Cortex of kidney (tissue), 1 donor: ENCODE measurements at places on chromosomes 7 and 10.

DNA sequence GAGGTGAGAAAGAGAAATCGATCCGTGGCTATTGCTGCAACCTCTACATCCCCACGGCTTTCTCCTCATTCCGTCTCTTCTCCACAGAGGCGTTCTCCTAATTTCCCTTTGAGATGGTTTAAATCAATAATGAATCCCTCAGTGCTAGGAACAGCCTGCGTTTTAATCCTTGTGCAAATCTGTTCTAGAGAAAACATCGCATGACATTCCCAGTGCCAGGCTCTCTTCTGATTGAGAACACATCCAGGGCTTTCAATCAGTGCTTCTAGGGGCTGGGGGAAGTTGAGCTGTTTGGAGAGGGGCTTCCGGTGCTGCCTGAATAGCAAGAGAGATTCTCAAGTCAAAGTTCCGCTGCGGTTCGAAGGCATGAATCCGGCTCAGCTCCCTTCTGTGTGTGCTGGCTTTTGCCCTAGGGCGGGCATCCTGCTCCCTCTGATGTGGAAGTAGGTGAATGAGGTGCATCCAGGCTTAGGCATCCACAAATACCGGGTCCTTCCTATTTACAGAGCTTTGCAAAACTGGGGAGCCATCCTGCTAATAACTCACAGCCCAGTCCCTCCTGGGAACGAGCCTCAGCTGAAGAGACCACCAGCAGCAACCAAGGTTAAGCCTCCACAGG lies 62.8 kb downstream of the CHST15 start:
- no peak for DNase-seq

DNA sequence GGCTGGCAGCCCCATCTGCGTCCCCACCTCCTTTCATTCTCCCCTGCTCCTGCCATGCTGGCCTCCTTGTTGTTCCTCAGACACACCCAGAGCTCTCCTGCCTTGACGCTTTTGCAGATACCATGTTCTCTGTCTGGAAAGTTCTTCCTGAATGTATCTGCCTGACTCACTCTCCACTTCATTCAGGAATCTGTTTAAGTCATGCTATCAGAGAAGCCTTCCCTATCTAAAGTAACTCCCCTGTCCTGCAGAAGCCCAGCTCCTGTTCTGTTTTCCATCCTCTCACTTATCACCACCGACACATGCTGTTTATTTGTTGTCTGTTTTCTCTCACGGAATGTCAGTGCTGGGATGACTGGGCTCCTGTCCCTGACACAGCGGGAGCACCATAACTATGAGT lies 82.0 kb downstream of the AFAP1L2 start:
- no peak for DNase-seq

- no peak for DNase-seq
These were observed 240.7 kb downstream of the TSPAN12 start for GRCh38 chr7:120617275-120617674.

DNA sequence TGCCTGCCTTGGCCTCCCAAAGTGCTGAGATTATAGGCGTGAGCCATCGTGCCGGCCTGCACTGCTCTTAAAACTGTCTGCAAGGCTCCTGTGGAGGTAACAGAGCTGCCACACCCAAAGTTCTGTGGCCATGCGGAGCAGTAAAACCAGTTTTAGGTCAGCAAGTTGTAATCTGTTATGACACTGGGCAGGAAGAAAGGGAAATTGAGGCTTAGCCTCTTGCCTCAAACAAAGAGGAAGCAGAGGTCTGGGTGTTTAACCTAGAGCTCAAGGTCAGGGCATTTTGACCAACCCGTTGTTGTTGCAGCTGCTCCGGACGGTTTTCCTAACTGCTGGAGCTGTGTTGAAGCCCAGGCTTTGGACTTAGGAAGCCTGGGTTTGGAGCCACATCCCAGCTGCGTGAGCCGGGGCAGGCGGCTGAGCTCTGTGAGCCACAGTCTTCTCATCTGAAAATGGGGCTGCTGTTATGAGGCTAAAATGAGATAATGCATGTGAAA lies 7.4 kb upstream of the RRP12 start:
- DNase-seq = no peak

DNA sequence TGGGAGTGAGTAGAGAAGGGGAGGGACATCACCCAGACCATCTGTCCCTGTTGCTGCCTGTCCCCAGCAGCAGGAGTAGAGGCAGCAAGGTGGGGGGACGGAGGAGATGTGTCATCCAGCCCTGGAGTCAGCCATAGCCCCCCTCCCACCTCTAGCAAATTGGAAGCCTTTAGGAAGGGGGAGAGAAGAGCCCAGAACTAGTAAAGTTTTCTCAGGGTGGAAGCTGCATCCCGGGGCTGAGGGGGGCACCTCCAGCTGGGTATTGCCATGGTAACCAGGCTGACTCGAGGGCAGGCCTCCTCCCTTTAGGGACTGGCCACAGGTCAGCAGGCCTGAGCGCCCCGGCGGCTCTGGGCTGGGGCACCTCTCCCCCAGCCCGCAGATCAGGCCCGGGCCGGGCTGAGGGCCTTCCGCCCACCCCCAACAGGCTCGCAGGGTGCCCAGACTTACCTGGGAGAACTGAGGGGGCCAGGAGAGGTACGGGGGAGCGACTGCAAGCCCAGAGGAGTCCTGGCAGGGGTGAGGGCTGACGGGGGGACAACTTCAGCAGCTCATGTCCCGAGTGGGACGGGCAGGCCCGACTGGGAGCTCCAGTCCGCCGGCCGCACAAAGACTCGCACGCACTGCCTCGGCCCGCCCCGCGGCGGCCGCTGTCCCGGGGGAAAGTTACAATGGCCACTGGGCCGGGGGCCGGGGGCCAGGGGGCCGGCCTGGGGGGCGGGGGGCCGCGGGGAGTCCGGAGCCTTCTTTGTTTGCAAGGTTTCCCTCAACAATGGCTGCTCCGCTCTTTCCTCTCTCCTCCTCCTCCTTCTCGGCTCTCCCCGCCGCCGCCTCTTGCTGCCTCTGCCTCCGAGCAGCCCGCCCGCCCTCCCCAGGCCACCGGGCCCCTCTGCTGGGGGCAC lies 6.0 kb downstream of the LDB1 start:
- DNase-seq = no peak

DNA sequence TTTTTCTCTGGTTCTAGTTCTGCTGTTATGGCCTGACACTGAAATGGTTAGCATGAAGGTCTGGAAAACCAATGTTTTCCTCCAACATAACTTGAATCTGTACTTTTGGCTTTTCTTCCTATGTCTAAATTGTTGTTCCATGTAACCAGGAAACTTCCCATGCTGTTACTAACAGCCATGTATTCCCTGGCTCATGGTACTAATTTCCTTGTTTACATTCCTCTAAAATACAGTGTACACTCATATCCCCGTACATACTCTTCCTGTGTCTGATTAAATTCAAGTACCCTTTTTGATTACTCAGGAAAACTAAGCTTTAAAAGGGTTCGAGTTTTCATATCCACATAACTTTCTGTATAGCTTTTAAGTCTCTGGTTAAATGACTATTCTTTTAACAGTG lies 12.3 kb upstream of the ACSM6 start:
- no peak for DNase-seq

DNA sequence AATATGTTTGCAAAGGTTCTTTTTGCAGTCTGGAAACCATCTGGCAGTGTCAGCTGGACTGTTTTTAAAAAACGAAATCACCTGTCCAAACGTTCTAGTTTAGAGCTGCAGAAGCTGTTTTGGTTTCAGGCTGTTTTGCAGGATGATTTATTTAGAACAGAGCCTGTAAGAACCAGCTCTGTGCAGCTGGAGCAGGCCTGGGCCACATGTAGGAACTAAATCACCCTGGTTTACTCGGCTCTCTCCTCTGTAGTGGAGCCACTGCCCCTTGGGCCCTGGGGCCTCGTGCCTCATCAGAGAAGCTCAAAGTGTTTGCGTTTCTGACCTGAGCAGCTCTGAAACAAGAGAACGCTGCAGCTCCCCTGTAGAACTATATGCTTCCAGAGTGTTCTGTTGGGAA lies 142.5 kb downstream of the ACTR3B start:
- DNase-seq = no peak

DNA sequence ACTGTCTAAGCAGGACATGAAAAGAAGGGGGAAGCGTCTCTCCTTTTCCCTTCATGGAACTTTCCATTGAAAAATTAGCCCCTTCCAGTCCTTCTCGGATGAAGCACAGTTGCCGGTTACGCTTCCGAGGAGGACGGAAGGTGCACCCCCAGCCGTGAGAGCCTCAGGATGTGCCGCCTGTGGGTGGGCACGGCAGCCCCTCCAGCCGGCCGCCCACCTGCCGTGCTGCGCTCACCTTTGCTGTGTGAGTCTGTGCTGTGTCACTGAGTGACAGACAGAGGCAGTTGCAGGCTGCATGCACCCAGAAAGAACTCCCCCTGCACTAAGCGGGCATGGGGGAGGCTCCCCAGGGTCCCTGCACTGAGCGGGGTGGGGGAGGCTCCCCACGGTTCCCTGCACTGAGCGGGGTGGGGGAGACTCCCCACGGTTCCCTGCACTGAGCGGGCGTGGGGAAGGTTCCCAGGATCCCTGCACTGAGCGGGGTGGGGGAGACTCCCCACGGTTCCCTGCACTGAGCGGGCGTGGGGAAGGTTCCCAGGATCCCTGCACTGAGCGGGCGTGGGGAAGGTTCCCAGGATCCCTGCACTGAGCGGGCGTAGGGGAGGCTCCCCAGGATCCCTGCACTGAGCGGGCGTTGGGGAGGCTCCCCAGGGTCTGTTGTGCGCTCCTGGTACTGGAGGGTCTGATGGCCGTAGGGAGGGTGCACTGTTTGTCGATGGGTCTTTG lies 74.2 kb downstream of the DNAJB6 start:
- no peak for DNase-seq

GRCh38 chr7:137848095-137848494 lies 1.3 kb upstream of the DGKI start:
- no peak for DNase-seq

- no peak for DNase-seq
These were observed 128.3 kb downstream of the TPST1 start for GRCh38 chr7:66333443-66333842.

DNA sequence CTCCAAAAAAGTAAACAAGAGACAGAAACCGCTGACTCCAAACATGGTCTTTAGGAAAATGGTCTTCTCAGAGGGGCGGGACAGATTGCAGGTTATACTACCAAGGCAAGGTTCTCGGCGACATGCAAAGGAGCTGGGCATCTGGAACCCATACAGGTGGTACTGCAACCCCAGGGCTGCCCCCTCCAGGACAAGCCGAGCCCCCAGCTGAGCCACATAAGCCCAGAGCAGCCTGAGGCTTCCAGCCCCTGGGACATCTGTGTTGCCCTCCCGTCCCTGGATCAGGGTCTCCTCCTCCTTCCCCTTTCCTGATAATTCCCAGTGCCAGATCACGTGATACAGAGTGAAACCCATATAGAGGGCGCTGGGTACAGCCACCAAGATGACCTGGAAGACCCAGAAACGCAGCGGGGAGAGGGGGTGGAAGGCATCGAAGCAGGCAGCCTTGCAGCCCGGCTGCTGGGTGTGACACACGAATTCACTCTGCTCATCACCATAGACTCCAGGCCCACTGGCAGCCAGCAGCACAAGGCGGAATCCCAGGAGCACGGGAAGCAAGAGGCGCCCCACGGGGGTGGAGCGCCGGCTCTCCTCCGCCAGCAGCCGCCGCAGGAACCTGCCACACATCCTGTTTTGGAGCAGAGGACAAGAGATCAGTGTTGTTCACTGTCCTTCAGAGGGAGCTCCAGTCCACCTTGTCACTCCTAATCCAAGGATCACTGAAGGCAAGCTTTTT lies at the start of gene GJC3:
Gene GJC3 (minus strand): TSS at position 627 of the 736 bp plus-strand sequence. CDS start 0 bp downstream, at position 627.
- no peak for DNase-seq

DNA sequence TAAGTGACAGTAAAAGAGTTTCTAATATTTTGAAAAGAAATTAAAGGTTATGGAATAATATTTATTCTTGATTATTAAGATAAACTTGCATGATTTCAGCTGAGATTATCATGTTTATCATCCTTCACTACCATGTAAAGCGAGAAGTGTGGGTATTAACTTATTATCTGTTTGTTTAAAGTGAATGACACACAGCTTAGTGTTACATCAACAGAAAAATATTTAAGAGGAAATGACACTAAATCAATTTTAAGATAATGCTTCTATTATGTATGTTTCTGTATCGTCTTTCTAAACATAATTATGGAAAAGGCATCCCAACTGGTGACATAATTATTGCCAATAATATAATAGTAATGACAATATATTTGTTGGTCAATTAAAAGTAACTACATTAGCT lies 213.1 kb downstream of the PCDH15 start:
- no peak for DNase-seq

DNA sequence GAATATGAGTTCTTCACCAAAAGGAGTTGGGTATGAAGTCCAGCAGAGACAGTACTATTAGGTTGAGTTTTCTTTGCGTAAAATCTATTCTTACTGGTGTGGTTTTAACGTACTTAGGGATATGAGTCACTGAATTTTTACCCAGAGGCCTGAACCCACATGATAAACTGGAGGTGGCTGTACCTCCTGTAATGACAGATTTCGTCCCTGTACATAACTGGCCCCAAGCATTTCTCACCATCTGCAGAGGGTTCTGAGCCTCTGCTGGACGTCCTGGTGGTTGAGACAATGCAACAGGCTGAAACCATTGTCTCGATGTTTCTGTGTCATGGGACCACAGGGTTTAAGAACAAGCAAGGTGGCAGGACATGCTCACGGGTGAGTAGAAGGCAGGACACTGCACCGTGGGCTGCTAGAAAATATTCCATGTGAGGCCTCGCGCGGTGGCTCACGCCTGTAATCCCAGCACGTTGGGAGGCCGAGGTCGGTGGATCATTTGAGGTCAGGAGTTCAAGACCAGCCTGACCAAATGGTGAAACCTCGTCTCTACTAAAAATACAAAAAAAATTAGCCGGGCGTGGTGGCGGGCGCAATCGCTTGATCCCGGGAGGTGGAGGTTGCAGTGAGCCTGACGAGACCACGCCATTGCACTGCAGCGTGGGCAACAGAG lies 233.9 kb downstream of the DNAJB6 start:
- DNase-seq = no peak

- no peak for DNase-seq
These were observed 51.8 kb upstream of the FAM133B start for GRCh38 chr7:92641921-92642511.

DNA sequence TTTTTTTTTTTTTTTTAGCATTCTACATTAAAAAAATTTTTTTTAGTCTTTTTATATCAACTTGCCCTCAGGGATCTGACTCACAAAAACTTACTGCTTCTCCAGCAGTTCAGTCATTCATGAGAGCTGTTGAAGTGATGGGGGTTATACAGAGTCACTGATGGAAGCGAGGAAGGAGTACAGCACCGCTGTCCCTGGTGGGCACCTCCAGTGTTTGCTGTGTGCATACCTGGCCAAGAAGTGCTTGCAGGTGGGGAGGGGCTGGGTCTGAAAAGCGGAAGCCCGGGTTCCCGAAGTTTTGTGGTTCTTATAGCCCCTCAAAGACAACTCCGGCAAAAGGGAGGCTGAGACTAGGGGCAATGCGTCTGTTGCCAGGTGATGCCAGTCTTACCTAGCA lies 46.2 kb downstream of the MINDY4 start:
- DNase-seq = no peak

DNA sequence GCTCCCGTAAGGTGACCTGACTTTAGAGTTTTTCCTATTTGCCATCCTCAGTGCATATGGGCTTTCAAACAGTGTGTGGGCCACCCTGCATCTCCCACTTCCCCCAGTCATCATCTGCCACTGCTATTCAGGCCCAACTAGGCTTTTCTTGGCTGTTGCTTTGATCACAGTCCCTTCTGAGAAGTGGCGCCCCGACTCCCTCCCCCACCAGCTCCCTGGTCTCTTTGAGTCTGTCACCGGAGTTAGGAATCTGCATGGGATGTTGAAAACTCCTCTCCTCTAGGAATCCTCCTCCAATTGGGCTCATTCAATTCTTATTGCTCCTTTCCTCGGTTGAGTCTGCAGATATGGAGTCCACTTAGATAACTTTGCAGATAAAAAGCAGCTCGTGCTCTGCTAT lies 32.1 kb downstream of the HIF1AN start:
- DNase-seq = no peak

- no peak for DNase-seq
These were observed 952 bp downstream of the DIP2C start for GRCh38 chr10:688312-689120.
